ENCODE measurements at places on chromosomes 6 and 20.

DNA sequence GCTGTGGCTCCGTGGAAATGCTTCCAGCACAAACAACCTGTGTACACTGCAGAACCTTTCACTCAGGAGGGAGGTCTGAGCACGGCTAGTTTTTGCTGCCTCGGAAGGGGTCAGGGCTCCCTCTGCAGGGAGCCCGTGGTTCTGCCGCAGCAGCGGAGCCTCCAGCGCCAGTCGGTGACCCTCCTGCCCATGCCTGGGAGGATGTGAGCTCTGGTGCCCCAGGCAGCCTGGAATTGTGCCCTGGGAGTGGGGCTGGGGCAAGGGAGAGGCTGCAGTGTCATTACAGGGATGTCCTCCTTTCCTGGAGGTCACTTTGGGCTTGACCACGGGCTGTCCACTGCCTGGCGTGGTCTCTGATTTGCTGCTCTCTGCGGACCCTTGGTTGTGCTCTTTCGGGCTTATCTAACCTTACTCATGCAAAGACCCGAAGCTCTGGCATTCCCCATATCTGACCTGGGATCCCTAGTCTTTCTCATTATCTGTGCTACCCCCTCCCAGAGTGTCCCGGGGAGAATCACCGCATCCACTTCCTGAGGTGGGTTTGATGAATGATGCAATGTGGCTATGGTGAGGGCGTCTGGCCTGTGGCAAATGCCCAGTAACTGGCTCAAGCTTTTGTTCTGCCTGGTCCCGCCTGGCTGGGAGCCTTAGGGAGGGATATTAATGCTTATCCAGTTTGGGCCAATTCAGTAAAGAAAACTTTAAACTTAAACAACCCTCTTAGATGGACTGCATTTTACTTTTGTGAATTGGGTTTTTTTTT lies 59.6 kb upstream of the TAGAP start:
- DNase-seq: peak; percentile 85

DNA sequence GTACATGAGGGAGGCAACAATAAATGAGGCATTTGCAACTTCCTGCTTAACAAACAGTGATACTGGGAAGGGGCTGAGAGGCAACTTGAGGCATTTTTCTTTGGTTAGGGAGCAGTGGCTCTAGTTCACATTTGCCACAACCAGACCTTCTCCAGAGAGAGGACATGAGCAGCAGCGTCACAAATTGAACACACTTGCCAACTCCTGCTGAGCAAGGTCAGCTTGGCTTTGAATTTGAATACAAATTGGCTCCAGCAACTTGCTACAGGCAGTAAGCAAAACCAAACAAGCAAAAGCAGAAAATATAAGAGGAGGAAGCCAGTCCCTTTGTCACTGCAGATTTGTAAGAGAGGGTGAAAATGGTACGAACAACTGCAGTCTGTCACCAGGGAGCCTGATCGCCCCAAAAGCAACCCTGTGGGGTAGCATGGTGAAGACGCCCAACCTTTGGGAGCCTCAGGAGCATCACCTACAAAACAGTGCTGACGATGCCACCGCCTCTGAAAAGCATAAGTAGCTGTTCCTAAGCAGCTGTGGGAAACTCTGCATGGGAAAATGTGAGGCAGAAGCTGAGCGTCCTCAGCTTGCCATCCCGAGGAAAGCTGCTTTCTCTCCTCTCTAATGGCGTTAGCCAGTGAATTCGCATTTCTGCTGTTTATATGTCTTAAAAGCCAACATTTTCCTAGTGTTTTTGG lies 378.7 kb downstream of the RNGTT start:
- no peak for DNase-seq

GRCh38 chr20:63330084-63330760 lies 30.9 kb downstream of the CHRNA4 start:
- DNase-seq: no peak

DNA sequence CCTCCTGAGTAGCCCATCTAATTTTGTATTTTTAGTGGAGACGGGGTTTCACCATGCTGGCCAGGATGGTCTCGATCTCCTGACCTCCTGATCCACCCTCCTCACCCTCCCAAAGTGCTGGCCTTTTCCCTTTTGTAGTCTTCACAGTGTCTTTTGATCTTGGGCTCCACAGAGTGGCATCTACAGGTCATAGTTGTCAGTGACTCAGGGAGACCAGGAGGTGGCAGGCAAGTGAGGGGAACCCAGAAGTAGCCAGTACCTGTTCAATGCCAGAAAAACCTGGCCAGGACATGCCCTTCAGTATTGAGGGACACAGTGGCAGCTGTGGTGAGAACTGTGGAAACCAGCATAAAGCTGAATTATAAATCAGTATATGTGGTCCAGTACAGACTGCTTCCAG lies 19.6 kb downstream of the RPP21 start:
- DNase-seq: no peak

DNA sequence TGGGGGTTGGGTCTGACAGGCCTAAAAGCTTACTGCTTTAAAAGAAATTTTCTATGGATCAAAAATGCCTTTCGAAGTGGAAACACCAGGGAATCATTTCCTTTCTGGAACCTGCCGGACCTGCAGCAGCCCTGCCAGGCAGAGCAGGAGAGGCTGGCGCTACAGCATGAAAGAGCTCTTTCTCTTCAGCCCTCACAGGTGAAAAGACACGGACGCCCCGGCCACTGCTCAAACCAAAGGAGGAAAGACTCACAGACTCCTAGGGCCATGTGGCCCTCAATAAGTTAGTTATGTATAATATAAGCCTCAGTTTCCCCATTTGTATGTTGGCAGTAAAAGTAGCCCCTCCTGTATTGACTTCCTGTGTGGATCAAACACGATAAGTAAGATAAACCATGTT lies 8.3 kb downstream of the SCML4 start:
- no peak for DNase-seq

GRCh38 chr6:34736823-34737222 lies 20.5 kb upstream of the SNRPC start:
- no peak for DNase-seq

DNA sequence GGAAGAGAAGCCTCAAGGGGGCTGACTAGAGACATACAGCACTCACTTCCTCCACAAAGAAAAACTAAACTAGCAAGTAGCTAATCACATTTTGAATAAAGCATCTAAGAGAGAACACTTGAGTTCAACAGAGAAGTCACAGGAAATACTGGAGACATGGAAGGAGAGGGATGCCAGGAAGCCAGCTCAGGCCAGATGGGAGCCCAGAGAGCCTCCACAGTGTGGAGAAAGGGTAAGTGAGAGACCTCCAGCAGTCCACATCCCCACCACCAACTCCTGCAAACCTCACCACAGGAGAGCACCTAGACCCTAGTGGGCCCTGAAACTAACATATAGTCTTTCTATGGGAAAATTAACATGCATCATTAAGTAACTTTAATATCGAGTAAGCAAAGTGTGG lies 79.2 kb downstream of the EPM2A start:
- DNase-seq: no peak

GRCh38 chr6:41937861-41938574 lies 3.6 kb downstream of the CCND3 start:
- peak; percentile 42 for DNase-seq

GRCh38 chr20:39480276-39481043 lies 518.3 kb downstream of the DHX35 start:
- no peak for DNase-seq

DNA sequence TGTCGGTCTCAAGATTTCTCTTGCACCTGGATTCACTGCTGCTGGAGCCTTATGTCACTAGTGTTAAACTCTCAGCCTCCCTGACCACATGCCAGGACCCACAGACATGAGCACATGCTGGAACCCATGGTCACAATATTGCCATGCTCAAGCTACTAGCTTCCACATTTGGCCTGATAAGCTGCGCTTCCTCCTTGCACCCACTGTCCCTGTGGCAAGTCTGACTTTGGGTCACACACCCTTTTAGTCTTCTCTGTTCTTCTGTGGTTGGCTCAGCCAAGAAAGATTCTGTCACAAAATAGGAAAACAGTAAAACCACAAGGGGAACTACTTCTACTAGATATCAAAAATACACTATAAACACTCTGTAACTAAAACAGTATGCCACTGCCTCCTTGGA lies 68.9 kb upstream of the HDAC2 start:
- no peak for DNase-seq

GRCh38 chr6:169174516-169175359 lies 78.9 kb downstream of the THBS2 start:
- DNase-seq: no peak

- DNase-seq: no peak
These were observed 405.9 kb upstream of the SULF2 start for GRCh38 chr20:48191200-48191599.

DNA sequence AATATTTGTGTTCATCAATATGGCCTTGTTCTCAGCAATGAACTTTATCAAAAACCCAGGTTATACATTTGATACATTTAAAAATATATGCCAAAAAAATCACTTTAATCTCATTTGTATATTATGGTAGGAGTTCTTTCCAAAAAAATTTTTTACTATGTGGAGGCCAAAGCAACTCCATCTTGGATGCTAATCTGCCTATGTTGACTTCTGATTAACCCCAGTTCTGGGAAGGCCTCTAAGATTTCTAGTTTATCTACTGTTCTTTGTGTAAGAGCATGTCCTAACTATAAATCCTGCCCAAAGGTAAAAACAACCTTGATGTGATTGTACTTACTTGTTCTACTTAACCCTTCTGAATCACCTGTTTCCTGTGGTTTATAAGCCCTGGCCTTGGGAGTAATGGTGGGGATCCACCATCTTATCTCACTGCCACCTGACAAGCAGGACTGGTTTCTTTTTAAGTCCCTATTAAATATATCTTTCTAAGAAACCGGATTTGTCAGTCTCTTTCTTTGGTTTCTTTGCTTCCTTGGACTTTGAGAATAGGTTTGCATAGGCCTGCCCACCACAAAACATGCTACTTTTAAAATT lies 46.7 kb downstream of the RNGTT start:
- no peak for DNase-seq

DNA sequence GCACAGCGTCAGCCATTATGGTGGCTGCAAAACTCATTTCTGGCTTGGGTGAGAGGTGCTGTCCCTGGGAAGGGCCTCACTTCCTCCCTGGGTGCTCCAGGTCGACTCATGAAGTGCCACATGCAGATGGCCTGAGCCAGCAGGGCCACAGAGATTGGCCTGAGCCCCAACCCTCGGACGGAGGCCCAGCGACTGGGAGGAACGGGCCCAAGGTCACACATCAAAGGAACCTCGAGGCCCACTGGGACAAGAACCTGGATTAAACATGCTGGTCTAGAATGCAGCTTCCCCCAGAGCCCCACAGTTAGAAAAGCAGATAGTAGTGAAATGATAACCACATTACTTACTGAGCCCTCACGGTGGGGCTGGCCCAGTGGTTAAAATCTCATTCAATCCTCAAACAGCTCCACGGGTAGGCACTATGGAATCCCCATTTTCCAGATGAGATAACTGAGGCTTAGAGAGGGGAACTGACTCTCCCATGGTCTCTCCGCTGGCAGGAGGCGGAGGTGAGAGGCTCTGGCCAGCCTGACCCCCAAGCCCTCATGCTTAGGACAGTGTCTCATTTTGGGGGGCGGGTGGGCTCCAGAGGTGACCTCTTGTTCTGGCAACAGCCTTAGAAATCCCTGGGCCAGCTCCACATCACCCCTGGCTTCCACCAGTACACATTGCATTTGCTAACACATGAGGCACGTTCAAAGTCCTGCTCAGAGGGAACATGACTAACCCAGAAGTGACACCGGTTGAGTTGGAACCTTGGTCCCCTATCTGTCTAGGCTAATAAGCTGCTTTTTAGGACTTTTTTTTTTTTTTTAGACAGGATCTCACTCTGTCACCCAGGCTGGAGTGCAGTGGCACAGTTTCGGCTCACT lies 53.0 kb downstream of the SRC start:
- DNase-seq: no peak

DNA sequence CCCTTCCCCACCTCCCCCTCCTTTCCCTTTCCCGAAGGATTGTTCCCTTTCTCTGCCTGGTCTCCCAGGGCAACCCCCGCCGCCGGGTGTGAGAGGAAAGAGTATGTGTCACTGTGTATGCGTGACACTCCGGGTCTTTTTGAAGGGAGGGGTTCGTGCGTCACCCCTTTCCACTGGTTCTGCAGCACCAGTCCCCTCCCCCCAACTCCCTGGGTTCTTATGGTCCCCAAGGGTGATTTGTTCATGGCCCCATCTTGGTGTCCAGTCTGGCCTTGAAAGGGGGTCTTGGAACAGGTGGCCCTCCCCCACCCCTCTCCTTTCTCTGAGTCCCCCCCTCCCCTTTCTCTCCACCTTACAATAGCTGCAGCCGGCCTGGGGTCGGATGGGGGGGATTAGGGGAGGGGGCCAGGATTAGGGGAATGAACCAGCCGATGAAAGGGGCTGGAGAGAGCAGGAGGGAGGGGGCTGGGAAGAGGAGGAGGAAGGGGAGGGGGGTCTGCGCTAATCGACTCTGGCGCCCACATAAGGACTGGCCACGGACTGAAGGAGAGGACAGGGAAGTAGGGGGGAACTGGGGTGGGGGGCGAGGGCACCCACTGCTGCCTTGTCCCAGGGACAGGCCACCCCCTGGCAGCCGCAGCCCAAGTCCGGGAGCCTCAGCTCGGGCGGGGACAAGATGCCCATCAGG lies 1.3 kb upstream of the RING1 start:
- DNase-seq: no peak

DNA sequence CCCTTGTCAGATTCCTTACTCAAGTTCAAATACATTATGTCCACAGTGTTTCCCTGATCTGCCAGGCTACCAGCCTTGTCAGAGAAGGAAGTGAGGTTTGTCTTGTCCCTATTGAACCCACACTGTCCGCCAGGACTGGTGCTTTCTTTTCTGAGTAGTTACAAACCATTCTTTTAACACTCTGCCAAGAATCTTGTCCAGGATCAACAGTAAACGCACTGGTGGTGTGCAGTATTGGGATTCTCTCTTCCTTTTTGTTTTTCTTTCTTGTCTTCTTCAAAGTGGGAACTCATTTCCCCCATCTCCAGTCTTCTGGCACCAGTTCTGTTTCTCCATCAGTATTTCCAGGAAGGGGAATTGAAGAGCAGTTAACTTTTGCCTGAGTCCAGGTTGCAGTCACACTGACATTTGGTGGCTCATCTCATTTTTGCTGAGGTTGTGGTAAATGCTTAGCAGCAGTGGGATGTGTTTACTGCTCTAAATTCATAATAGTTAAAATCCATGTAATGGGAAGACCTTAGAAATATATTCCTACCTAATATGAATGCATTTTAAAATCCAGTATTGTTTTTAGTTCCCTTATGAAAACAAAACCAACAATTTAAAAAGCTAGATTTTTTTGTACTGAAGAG lies 295.3 kb downstream of the PRL start:
- no peak for DNase-seq

GRCh38 chr20:4966826-4967751 lies 34.2 kb downstream of the SLC23A2 start:
- DNase-seq: no peak

DNA sequence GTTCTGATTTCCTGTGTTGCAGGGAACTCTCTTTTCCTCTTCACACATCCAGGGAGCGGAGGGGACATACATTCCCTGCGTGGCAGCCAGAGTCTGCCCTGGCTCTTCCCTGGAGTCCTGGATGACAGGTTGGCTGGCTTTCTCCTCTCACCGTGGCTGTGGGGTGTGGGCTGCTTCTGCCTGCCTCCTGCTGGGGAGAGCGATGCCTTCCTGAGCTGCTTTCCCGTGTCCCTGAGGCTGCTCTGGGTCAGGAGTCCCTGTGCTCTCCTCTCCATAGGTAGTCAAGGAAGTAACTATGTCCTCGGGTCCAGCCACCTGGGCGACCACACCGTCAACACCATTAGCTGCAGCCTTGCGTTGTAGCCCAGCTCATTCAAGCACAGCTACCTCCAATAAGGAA lies 451.7 kb downstream of the QKI start:
- no peak for DNase-seq

GRCh38 chr6:123565529-123565928 lies 71.2 kb downstream of the TRDN start:
- no peak for DNase-seq

- DNase-seq: no peak
These were observed 780 bp upstream of the KIAA0319 start for GRCh38 chr6:24646771-24647170.

Measured in CD4-positive, alpha-beta T cell treated with Interferon gamma for 1 hour (primary cell).